NCI-H510A (cell line): ENCODE measurements at places on chromosomes 6 and 20.
A peak's percentile ranks its signal among the peaks of the same experiment; 100 is the strongest.

DNA sequence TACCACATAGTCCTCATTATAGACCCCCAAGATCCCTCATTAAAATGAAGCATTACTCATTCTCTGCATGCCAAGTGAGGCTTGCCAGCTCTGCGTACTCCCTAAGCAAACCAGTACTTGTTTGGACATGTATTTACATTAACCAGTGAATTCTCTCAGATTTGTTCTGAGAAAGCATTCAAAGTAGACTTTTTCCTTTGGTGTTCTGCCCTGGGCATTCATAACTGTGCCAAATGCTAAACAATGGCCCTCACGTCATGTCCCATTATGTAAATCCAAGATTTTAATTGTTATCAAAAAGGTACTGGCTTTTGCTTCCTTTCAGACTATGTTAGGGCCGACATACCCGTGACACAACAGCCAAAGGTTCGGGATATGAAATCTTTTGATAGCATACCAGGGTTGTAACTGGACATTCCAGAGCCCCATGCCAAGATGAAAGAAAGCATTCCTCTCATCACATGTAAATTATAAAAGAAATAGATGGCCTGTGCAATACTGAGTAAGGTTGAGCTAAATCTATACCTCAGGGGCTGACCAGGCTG is 164.2 kb downstream of the ADAT2 start:
- DNase-seq: no peak

DNA sequence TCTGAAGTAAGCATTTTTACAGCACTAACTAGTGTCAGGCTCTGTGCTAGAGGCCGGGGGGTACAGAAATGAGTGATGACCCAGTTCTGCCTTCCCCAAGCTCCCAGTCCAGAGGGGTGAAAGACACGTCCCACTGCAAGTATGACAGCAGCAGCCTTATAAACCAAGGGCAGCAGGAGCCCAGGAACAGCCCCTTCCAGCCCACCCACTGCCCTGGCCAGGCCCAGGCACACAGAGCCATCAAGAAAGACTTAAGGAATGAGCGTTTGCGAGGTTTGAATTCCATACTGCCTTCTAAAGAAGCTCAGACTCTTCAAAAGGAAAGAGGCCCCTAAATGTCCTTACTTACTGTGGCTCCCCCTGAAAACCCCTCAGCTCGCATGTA is 10.0 kb downstream of the TRERF1 start:
- DNase-seq: no peak

DNA sequence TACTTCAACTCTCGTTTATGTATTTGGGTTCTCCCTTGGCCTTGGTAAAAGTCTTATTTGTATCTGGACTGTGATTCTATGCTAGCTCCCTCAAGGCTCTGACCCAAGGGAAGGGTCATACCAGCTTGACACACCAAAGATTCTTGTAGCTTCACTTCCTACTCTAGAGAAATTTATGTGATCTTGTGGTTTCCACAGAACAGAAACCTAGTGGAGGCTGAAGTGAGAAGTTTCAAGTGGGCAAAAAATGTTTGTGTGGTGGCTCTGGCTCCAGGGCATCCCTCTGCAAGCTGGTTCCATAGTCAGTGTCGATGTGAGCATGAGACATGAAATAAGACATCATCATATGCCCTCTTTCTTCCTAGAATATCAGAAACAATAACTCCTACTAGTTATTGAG is 48.1 kb upstream of the TNFRSF21 start:
- no peak for DNase-seq

- no peak for DNase-seq
These were observed 126.8 kb downstream of the SNX5 start for GRCh38 chr20:17841751-17842215.

DNA sequence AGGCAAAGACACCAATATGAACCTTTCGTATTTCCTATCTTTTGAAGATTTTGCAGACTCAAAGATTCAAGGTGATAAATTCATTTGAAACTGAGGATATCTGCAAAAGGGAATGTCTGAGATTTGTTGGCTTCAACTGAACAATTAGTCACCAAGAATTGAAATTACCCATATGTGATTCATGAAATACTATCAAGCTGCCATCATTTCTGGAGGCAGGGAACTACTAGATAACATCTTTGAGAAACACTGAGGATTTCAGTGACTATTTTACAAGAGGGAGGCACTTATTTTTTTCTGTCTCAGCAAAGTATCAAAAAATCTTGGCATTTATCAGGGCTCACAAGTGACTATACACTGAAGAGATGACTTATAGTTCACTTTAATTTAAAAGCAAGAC is 39.8 kb upstream of the MMS22L start:
- DNase-seq: no peak

DNA sequence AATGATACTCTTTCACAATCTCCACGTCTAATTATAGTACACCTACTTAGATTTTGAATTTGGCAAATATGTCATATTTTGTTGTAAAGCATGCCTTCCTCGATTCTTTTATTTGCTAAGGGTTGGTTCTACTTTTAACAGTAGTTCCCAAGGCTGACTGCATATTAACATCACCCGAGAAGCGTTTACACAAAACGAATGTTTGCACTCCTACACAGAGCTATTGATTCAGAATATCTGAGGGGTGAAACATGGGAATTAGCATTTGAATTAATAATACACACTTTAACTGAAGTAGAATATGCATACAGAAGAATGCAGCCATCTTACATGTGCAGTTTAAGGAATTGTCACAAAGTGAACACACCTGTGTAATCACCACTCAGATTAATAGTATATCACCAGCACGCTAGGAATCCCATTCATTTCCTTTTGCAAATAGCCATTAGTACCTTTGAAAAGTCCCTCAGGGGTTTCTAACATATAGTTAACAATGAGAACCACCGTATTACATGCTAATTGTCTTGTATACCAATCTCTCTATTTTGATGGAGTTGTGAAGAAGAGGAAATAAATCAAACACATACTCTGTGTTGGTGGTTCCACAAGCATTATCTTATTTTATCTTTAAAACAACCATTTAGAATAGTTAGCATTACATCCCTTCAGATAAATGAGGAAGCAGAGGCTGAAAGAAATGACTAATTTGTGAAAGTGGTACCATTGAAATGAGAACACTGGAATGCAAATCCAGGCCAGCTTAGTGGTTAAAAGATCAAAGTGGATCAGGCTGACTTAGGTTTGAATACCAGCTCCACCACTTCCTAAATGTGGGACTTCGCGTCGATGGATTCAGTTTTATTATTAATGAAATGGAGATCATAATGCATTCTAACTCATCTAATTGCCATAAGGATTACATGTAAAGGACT is 317.6 kb downstream of the HDGFL1 start:
- no peak for DNase-seq

GRCh38 chr20:36744243-36744642 is 1.6 kb downstream of the NDRG3 start:
- no peak for DNase-seq

DNA sequence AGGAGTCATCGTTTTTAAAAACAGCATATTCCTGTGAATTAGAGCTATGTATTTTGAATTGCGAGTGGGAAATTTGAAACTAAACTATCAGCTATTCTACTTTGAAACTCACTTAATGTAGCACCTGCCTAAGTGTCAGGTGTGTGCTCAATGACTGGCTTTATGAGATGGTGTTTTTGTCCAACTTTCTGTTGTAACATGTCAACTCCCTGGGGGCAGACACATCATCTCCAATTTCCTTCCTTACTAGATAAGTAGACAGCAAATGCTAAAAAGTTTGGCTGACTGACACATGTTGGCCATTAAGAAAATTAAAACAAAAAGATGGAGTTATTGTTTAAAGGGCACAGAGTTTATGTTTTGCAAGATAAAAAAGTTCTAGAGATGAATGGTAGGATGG is 226.9 kb downstream of the TFAP2B start:
- DNase-seq: no peak

DNA sequence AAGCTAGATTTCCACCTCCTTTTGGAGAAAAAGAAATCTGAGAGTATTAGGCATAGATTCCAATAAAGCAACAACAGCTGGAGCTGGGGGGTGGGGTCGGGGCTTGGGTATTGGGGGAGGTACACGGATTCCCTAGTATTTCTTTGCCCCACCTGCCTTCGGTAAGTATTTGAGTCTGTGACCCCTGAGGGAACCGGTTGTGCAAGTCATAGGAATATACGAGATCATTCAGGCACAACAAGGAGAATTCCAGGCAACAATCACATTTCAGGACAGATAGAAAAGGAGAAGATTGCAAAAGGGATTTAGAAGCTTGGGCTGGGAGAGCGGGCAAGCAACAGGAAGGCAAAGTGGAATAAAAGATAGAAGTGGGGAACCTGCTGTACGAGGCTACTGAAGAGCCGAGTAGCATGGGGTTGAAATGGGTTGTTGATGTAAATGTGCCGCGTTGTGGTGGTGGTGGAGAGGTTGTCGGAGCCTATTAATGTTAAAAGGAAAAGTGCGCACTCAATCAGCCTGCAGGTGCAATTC is 148.9 kb downstream of the BCAS1 start:
- no peak for DNase-seq

- DNase-seq: peak; percentile 84
These were observed 538.3 kb upstream of the BTBD3 start for GRCh38 chr20:11379257-11380011.

DNA sequence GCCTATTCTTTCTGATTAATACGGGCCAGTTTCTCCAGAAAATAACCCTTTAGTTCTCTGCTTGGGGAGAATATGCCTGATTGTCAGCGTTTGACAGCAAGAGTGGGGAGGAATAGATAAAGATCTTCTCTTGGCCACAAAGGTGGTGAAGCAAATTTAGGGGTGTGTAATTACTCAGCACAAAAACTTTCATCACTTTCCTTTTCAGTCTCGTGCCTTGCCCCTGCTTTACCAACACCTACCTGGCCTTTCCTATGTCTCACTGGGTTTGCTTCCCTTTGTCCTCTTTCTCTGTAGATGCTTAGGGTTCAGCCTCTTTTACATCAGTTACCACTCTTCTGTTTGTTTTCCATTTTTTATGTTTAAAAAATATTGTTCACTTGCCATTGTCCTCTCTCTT is 99.2 kb downstream of the MCHR2 start:
- DNase-seq: no peak

GRCh38 chr20:19022118-19022575 is 190.3 kb upstream of the SLC24A3 start:
- DNase-seq: no peak

GRCh38 chr20:17810062-17810631 is 110.4 kb downstream of the BANF2 start:
- DNase-seq: no peak

GRCh38 chr20:63056236-63057170 is 49.7 kb upstream of the BHLHE23 start:
- DNase-seq: no peak

DNA sequence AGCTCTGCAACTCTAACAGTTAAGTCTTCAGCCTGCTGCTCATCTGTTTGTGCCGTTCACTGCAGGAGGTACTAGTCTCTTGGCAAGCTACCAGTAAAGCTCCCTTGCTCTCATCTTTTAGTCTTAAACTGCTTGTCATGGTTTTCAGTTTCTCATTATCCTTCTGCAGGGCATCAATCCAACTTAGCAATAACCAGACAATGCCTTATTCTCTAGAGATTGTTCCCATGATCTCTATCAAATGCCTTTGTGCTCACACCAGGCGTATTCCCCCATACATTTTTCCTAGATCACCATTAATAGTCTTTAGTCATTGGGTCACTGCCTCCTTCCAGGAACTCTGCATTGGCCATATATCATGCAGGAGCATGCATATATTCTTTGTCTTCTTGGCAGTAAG is 171.3 kb downstream of the GRM1 start:
- no peak for DNase-seq

GRCh38 chr6:141484711-141485110 is 648.0 kb upstream of the GJE1 start:
- DNase-seq: no peak

- no peak for DNase-seq
These were observed 46.8 kb downstream of the PCNA start for GRCh38 chr20:5072756-5073659.

GRCh38 chr6:147220345-147220744 is 16.1 kb downstream of the STXBP5 start:
- no peak for DNase-seq

- no peak for DNase-seq
These were observed 48.9 kb upstream of the TBC1D7 start for GRCh38 chr6:13377054-13377758.

- DNase-seq: no peak
These were observed 212.4 kb downstream of the GMPR start for GRCh38 chr6:16450821-16451220.

DNA sequence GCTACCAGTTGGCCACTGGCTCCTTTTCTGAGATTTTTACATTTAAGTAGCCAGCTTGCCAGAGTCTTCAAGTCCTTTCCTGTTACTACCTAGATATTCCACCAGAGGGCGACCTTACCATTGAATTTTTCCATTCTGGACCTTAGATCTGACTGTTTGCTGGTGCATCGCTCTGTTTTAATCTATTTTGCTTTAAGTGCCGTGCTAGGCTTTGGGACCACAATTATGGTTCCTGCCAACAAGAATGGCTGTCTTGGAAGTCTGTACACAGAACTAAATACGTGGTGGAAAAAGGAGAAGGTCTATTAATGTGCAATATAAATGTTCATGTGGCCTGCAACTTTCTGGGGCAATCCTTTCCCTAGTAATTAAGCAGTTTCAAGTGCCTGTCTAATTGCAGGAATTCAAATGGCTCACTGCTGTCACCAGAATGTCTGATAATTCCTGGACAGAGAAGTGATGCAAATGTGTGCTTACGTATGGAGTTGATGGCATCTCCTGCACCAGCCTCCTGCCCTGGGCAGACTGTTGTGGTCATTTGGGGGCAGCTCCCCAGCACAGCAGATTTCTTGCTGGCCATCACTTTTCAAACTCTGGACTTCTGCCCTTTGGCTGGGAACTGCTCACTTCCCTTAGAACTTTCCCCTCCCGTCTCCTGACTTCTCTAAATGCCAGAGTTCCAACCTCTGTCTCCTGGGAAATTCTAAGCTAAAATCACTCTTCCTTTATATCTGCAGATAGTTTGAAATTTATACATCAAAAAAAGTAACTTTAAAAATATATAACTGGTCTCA is 5.6 kb upstream of the HLA-DOA start:
- DNase-seq: peak; percentile 34

GRCh38 chr6:111033628-111034289 is 51.9 kb downstream of the RPF2 start:
- no peak for DNase-seq

- DNase-seq: peak; percentile 63
These were observed 151.0 kb upstream of the HEY2 start for GRCh38 chr6:125598422-125598821.

DNA sequence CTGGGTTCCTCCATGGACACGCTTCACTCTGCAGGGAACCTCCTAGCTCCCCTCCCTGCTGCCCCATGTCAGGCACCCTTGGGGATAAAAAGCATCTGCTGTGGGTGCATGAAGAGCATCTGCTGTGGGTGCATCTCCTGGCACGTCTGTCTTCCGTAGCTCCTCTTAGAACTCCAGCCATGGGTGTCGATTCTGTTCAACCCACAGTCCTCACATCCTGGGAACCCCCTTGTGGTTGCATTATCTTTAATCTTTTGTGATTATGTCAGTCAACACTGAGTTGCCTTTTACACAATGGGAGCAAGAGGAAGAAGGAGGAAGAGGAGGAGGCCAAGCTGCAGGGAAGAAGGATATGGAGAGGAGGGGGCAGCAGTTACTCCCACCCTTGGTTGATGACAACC is 24.1 kb upstream of the CCR6 start:
- no peak for DNase-seq

- DNase-seq: no peak
These were observed 87.6 kb downstream of the FOXA2 start for GRCh38 chr20:22496817-22497216.

- no peak for DNase-seq
These were observed 10.6 kb downstream of the NOL4L start for GRCh38 chr20:32574296-32575226.
